Ecto neural progenitor cell (in vitro differentiated cells): ENCODE measurements at places on chromosomes 7 and 10.
A peak's percentile ranks its signal among the peaks of the same experiment; 100 is the strongest.

- DNase-seq = no peak
Measured at GRCh38 chr7:38545977-38546376, 85.2 kb downstream of the AMPH start.

DNA sequence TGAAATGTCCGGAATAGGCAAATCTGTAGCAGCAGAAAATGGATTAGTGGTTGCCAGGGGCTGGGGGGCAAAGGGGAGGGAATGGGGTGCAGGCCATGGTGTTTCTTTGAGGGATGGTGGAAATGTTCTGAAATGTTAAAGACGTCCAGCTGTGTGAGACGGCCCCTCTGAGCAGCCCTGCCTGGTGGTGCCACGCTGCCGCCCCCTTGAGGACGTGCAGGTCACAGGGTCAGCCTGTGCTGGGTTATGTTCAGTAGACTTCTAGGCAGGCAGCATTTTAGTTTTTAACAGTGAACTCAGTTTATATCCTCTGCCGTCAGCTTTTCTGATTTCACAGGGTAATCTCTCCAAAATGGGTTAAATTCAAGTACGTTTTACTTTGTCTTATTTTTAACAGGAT lies 9.4 kb downstream of the NUB1 start:
- DNase-seq = no peak

- no peak for DNase-seq
Measured at GRCh38 chr7:134613623-134614347, 32.9 kb upstream of the BPGM start.

GRCh38 chr10:65396997-65397396 lies 1528.8 kb upstream of the LRRTM3 start:
- no peak for DNase-seq

DNA sequence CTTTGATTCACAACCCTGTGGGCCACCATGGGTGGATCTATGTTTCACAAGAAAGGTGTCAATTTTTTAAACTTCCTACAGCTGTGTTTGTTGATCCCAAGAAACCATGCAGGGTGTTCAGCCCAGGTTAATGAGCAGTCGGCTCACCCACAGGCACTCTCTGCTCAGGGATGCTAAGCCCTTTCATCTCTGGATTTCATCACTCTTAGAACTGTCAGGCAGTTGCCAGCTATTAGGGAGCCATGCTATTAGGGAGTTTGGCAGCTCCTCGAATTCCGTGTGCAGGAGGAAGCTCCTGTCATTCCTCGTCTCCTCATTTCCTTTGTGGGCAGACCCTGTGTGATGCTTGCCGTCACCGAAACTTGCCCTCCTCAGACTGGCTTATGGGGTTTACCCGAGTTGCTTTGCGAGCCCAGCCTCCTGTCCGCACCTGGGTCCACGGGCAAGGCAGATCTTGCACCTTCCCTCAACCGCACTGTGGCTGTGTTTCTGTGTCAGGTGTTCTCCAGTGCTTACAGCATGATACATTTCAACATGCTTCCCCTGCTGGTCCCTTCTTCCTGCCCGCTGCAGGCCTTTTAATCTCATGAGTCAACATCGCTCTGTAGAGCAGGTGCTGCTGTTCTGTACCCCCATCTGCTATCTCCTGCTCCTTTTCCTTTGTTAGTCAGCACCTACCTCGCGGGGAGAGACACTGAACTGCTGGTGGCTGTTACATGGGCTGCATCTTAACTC lies 509.8 kb downstream of the SUGCT start:
- DNase-seq = no peak

GRCh38 chr10:5589661-5590511 lies 65.1 kb downstream of the CALML3 start:
- no peak for DNase-seq

- no peak for DNase-seq
Measured at GRCh38 chr10:59965899-59966650, 59.7 kb upstream of the CCDC6 start.

GRCh38 chr10:77979221-77979620 lies 50.1 kb downstream of the POLR3A start:
- DNase-seq = no peak

- DNase-seq = peak; percentile 80
Measured at GRCh38 chr10:13371897-13372470, 23.9 kb upstream of the SEPHS1 start.

DNA sequence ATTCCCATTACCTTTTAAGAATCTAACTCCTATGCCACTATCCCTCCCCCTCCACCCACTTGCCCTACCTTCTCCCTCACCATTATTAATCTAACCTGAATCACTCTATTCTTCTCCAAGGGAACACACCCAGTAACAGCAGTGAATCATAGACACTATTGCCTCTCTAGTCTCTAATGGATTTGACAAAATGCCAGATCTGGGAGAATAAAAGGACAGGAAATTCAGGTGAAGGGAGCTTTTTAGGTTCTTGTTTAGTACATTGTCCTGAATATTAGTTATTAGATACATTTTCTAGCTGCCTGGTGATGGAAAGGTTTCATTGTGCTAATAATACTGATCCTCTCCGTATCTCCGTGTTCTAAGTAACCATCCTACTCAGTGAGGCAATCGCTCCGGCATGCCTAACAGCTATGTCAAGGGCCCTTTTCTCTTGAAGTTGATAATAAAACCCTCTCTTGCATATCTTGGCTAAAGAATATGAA lies 4.1 kb upstream of the SFR1 start:
- no peak for DNase-seq

DNA sequence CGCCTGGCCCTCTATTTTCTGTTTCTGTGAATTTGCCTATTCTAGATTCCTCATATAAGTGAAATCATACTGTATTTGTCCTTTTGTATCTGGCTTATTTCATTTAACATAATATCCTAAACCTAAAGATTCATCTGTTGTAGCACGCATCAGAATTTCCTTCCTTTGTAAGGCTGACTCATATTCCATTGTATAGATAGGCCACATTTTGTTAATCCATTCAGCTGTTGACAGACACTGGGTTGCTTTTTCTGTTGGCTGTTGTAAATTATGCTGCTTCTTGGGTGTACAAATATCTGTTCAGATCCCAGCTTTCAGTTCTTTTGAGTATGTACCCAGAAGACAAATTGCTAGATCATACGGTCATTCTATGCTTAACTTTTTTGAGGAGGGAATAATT lies 28.8 kb upstream of the CUL1 start:
- no peak for DNase-seq

DNA sequence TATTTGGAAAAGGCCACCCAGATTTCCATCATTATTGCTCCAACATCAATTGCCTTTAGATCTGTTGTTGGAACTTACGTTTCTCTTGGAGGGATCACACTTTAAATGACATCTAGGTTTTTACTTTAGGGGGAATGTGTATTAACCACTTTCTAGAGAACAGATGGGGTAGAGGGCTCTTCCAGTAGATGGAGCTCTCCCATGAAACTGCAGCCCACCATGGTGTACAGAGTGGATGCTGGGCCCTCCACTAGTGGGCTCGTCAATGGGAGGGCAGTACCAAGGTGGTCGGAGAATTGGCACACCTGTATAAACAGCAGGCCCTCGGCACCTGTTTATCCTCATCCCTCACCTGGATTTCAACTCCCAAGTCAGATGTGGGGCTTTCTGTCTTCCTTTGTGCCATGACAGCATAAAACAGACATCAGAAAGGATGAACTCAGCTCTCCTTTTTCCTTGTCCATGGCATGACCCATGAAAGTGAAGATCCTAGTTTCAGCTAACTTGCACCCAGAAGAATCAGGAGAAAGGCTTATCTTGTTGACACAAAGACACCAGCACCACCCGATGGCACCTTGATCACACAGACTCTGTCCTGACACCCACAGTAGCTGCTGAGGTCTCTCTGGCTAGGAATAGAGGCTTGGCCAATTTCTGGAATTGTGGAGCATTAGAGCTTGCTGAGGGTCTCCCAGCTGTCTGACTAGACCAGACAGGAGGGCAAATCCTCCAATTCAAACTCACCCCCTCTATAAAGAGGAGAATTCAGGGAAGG lies 150.5 kb downstream of the CYP26A1 start:
- DNase-seq = no peak

DNA sequence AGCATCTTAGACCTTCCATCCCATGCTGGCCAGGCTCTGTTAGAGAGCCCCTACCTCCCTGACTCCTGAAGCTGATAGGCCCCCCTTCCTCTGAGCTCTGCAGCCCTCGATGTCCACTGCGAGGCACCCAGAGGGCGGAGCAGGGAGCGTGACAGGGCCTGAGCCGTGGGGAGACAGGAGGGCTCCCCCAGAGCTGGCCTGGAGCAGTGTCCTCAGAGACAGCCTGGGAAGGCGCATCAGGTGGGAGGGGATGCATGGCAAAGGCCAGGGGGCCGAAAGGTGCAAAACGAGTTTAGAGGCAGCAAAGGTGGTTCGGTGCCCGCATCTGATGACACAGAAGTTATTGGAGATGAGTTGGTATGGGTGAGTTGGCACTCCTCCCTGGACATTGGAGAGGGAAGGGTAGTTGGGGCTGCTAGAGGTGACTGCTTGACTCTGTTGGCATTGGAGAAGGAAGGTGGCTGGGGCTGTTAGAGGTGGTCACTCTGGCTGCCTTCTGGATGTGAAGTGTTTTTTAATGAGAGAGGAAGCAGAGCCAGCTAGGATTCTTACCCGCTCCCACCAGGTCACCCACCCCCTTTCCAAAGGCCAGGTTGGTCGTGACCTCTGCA lies 53.1 kb downstream of the PRF1 start:
- no peak for DNase-seq

- peak; percentile 73 for DNase-seq
Measured at GRCh38 chr7:99997545-99998137, 17.8 kb upstream of the ZKSCAN1 start.

DNA sequence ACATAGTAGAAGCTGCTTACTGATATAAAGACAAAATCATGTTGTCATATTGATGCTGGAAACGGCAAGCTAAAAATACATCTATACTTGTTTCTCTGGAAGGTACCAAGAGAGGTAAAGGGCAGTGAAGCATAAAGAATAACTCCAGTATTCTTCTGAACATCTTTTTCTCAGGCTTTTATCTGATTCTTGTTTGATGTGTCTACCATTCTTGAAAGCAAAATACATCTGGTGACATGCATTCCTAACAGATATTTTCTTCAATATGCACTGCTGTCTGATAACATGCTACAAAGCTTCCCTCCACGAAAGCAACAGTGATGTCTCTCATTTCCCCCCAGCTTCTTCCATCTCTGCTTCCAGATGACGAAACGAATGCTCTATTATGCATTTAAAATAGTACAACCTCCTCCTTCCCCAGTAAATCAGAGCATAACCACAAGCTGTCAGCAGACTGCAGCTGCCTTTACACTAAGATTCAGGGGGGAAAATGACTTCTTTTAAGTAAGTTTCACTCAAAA lies 100.8 kb downstream of the ARHGAP21 start:
- no peak for DNase-seq

GRCh38 chr10:60816628-60817397 lies 38.5 kb downstream of the CDK1 start:
- DNase-seq = no peak

DNA sequence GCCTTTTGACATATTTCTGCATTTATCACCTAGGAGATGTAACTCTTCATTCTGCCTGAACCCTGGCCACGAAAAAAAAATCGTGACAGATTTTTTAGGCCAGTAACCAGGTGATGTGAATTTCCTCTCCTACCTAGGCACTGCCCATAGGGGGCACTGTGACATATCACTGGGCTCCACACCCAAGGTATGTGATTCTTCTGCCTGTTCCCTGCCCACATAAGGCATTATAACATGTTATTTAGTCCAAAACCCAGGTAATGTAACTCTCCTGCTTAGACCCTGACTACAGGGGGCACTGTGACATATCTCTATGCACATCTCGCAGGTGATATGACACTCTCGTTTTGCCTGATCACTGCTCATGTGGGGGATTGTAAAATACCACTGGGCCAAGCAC lies 29.5 kb upstream of the ZNF107 start:
- DNase-seq = no peak

GRCh38 chr10:59362144-59362958 lies at the start of gene FAM13C:
TSS of gene FAM13C (minus strand) at chr10:59362549. CDS start at chr10:59362460, 89 bp downstream.
- peak; percentile 78 for DNase-seq

DNA sequence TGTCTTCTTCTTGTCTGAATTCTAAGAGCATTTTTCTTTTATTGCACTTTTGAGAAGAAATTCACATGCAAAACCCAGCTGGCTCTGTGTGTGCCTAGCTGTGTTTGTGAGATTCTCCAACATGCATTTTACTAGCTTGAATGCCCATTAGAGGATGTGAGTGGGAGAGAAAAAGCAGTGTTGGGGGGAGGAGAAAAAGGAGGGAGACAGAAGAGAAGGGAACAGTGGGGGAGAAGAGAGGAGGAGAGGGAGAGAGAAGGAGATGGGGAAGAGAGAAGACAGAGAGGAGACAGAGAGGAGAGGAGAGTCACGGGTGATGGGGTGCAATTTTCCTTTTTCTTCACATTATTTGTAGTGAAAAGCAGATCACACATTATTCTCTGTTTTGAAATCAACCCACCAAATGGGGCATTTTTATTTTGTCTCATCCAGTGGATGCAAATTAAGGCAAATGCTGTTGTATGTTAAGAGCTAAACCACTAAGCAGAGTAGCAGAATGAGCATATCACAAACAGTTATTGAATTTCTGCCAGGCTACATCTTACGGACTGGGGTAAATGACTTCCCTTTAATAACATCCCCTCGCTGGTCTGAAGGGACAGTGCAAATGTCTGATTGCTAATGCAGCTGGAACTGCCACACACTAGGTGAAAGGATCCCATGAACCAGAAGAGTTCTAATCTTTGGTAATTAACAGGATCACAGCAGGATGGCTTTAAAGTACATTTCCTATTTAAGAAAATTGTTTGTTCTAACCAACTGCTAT lies 849 bp downstream of the LRRN3 start:
- DNase-seq = no peak

DNA sequence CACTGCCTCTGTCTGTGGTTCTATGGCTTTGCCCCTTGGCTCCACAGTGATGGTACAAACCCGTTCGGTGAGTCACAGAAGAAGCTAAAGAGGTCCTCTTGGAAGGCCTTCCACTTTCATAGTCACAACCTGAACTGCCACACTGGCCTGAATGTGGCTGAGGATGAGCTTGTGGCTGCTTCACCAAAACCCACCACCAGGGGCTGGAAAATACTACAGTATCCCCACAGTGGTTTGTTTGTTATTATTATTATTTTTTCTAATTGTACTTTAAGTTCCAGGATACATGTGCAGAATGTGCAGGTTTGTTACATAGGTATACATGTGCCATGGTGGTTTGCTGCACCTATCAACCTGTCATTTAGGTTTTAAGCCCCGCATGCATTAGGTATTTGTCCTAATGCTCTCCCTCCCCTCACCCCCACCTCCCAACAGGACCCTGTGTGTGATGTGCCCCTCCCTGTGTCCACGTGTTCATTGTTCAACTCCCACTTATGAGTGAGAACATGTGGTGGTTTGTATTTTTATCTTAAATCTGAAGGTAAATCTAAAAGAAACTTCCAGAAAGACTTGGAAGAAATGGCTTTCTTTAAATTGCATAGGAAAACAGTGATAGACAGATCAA lies 160.8 kb upstream of the NPSR1 start:
- no peak for DNase-seq

DNA sequence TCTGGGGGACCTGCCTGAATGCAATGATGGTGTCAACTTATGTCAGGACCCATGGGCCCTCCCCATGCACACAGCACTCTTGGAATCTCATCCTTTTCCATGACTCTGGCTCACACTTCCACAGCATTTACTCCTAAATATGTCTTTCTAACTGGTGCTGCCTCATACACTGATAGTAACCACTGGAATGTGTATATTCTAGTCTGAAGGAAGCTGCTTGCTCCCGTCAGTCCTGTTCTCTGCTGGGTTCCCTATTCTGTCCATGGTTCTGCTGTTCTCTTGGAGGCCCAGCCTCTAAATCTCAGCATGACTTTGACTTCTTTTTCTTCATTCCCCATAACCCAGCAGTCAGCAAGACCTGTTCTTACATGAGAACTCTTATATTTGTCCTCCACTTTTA lies 1055.1 kb downstream of the KCNMA1 start:
- no peak for DNase-seq
